ENCODE measurements at places on chromosomes 2 and 18. TPM values are rescaled to one million over a fixed set of nuclear protein-coding genes. Genes with fewer than 3 reads are reported as not detected.

The MAP3K19 gene
- polyA plus RNA-seq = 0.73 TPM

The PASK gene
- polyA plus RNA-seq = 28.8 TPM

The NOL4 gene
- 2.8 TPM for polyA plus RNA-seq

DNA sequence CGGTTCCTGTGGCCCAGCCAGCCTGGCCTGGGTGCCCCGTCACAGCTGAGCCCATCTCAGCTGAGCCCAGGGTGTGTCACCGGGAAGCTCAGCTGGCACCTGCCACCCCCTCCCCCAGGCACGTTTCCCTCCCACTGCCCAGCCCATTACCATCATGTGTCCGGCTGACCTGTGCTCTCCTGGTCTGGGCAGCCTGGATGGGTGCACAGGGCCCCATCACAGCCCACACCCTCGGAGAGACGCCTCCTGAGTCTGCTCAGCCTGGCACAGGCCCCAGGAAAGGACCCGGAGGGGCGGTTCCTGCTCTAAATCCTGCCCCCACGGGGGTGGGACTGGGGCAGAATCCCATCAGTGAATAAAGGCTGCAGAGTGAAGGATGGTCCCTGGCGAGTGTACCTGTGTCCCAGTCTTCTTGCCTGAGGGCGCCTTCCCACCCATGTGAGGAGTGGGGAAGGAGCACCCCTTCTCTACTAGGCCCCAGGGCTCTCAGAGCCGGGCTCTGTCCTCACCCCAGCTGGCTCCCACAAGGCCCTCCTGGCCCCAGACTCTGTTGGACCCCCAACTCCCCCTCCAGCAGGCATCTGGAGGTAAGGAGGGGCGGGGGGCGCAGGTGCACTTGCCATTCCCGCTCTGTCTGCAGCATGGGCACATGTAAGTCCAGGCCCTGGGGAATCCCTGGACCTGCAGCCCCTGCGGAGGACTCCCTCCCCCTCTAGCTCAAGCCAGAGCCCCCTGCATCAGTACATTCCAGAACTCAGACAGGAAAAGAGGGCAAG, 21.2 kb downstream of the GPC1 start:
- DNase-seq = no peak

- no peak for DNase-seq
These were observed 3.7 kb downstream of the MBOAT2 start for GRCh38 chr2:8999797-9000196.

The CYRIA gene
- 3.3 TPM for polyA plus RNA-seq

DNA sequence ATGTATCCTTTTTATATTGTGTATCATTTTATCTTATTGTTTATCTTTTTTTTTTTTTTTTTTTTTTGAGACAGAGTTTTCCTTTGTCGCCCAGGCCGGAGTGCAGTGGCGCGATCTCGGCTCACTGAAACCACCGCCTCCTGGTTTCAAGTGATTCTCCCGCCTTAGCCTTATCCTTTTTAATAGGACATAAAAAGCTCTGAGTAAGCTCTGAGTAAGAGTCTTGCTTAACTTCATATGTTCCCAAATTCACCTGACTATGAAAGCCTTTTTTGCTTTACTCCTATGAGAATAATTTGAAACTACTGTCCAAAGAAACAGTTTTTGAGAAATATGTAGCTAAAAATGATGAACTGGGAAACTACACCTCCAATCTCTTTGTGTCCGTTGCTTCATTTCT, 525.5 kb downstream of the IRS1 start:
- no peak for DNase-seq

The POU3F3 gene
- polyA plus RNA-seq = 83.8 TPM

GRCh38 chr2:237269138-237269875, 144.7 kb downstream of the COL6A3 start:
- DNase-seq = no peak

DNA sequence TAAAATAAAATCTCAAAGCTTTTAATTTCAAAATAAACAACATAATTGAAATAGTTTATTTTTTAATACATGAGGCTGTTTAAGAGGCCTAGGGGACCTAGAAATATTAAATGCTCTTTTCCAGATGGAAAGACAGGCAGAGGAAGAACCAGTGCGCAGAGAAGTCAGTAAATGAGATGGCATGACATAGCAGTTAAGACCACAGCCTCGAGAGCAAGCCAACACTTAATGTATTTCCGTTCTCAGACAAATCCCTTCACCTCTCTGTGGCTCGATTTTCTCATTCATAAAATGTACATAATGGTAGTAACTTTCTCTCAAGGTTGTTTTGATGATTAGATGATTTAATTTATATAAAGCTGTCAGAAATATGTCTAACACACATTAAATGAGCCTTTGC, 405.1 kb upstream of the CWC22 start:
- no peak for DNase-seq

DNA sequence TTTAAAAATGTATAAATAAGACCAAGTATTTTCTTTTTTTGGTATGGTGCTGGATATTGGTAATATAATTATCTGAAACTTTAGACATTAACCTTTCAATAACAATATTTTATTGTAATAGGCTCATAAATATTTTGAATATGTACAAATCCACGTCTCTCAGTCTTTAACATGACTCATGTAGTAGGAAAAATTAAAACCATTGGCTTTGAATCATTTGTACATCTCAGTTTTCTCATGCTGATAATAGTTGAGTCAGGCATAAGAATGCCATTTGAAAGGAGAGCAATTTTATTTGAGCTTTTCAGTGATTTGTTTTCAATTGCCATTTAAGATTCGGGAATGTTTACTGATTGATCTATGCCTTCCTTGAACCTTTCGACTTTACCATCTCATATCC, 364.8 kb downstream of the TGIF1 start:
- DNase-seq = no peak

DNA sequence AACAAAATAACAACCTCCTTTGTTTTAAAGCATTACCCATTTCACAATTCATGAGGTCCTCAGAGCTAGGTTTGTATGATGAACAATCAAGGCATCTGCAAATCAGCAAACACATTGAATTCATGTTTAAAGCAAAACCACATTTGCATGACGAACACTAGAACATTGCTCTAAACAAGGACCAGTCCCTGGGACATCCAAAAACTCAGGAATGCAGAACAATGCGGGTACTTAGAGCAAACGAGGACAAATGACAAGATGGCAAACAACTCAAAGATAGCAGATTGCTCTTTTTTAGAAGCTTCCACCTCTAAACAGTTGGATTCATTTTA, 45.7 kb upstream of the RALBP1 start:
- no peak for DNase-seq

DNA sequence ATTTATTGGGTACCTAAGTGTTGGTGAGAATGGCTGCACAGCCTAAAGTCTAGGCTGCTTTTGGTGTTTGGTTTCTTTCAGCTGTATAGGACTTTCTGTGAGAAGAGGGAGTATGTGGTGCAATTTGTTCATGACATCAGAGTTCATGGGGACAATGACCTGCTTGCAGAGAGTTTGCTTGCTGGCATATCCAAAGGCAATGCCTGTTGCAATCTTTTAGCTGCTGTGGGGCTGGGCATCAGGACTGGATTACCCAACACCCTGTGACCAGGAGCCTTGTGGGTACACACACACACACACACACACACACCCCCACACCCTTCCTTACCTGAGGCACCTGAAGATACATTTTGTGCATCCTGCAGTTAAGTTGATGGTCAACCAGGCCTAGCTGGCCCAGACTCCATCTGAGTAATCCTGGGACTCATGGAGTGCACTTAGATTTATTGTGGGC, 68.4 kb downstream of the LIPG start:
- no peak for DNase-seq

- no peak for DNase-seq
These were observed 214.8 kb downstream of the IKZF2 start for GRCh38 chr2:212936572-212936971.

DNA sequence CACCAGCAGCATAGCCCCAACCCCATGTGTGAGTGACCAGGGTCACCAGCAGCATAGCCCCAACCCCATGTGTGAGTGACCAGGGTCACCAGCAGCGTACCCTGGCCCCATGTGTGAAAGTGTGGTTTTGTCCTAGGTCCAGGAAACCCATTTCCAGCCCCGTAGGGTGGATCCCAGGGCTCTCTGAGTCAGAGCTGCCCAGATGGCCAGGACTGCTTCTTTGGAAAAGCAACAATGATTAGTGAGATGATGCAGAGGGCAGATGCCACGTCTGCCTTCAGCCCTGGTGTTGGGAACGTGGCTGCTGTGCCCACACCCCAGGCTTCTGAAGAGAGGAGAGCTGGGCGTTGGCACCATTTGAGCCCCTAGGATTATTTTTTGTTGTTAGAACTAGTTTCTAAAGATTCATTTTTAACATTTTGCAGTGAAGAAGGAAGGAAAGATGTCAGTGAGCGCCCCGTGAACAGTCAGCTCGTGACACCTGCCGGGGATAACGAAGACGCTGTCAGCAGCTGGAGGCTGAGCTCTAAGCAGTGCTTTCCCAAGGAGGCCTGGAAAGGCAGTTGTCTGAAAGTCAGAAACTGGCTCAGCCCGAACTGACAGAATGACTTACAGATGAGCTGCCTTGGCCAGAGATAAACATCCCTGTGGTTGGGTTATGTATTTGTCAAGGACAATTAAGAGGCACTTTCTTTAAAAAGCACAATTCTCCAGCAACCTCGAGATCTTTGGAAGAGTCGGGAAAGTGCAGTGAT, 32.1 kb upstream of the KCNG2 start:
- DNase-seq = no peak
